Activated CD8-positive, alpha-beta T cell treated with anti-CD3 and anti-CD28 coated beads for 36 hours (primary cell): ENCODE measurements at places on chromosomes 5 and 9. TPM values are rescaled to one million over a fixed set of nuclear protein-coding genes. Genes with fewer than 3 reads are reported as not detected.

Gene CDKN2A
- total RNA-seq: 2.1 TPM

Gene PCDHB1
- total RNA-seq: not detected

Gene NPDC1
- total RNA-seq: 21.2 TPM

Gene DRD1
- total RNA-seq: not detected

Gene SERF1B
- total RNA-seq: 7.7 TPM

Gene KIAA0825
- total RNA-seq: 0.32 TPM

Gene CIZ1
- total RNA-seq: 77.1 TPM

Gene SLC36A2
- total RNA-seq: not detected

Gene MRPL22
- 80.4 TPM for total RNA-seq

Gene FAM151B
- not detected for total RNA-seq

- no peak overlapping the region for H3K4me3 ChIP-seq
- no peak for DNase-seq
- no peak overlapping the region for H3K27ac ChIP-seq
- H3K4me1 ChIP-seq: peaks cover 13% of the 10 kb centered on the region
Observed at GRCh38 chr9:91802391-91802790, 147.6 kb downstream of the ROR2 start.

- H3K36me3 ChIP-seq: no peaks in the 10 kb centered on the region
- H3K4me1 ChIP-seq: no peaks in the 10 kb centered on the region
- H3K27ac ChIP-seq: no peak overlapping the region
- DNase-seq: no peak
- no peaks in the 10 kb centered on the region for H3K27me3 ChIP-seq
- no peak overlapping the region for H3K4me3 ChIP-seq
Observed at GRCh38 chr9:115628426-115628825, 510.5 kb upstream of the TNC start.

GRCh38 chr9:104071589-104071988 is 22.5 kb upstream of the SMC2 start:
- no peak overlapping the region for H3K4me3 ChIP-seq
- no peaks in the 10 kb centered on the region for H3K36me3 ChIP-seq
- H3K4me1 ChIP-seq: no peaks in the 10 kb centered on the region
- H3K27ac ChIP-seq: no peak overlapping the region
- DNase-seq: no peak
- peaks cover 12% of the 10 kb centered on the region for H3K27me3 ChIP-seq

- H3K27ac ChIP-seq: no peak overlapping the region
- no peak for DNase-seq
- H3K36me3 ChIP-seq: no peaks in the 10 kb centered on the region
- no peaks in the 10 kb centered on the region for H3K27me3 ChIP-seq
Observed at GRCh38 chr5:74064225-74064624, 438.2 kb downstream of the ARHGEF28 start.
